Breast epithelium (tissue), 4 donors: ENCODE measurements at places on chromosomes 1 and 21. TPM values are rescaled to one million over a fixed set of nuclear protein-coding genes. Genes with fewer than 3 reads are reported as not detected.

Gene CCDC181
- total RNA-seq, result 0.66 TPM

Gene INKA2
- 3.8 TPM for total RNA-seq

Gene CYYR1
- 10.6 TPM for total RNA-seq

Gene RRP1B
- total RNA-seq, result 22.1 TPM

Gene OPTC
- total RNA-seq, result not detected

Gene HENMT1
- 6.6 TPM for total RNA-seq

Gene CD101
- total RNA-seq, result 0.32 TPM

Gene OR2T11
- not detected for total RNA-seq

Gene B3GALT5
- 2.9 TPM for total RNA-seq

Gene TBX19
- 7.8 TPM for total RNA-seq

Gene ZFP69B
- 2.6 TPM for total RNA-seq

Gene CYP4A11
- 4.6 TPM for total RNA-seq

Gene L1TD1
- total RNA-seq, result 0.59 TPM

Gene HMCN1
- total RNA-seq, result 18.4 TPM

Gene PADI2
- 0.32 TPM for total RNA-seq

Gene PEAR1
- total RNA-seq, result 6.2 TPM

Gene TMIGD3
- total RNA-seq, result 14.6 TPM

Gene MTOR
- 46.5 TPM for total RNA-seq

Gene PDZK1IP1
- 69.4 TPM for total RNA-seq

Gene ODF2L
- total RNA-seq, result 72.8 TPM

Gene CFAP74
- total RNA-seq, result 0.98 TPM

Gene HES4
- total RNA-seq, result 8.3 TPM
